Activated naive CD4-positive, alpha-beta T cell treated with anti-CD3 and anti-CD28 coated beads for 36 hours (primary cell): ENCODE measurements at places on chromosomes 7 and 10.

DNA sequence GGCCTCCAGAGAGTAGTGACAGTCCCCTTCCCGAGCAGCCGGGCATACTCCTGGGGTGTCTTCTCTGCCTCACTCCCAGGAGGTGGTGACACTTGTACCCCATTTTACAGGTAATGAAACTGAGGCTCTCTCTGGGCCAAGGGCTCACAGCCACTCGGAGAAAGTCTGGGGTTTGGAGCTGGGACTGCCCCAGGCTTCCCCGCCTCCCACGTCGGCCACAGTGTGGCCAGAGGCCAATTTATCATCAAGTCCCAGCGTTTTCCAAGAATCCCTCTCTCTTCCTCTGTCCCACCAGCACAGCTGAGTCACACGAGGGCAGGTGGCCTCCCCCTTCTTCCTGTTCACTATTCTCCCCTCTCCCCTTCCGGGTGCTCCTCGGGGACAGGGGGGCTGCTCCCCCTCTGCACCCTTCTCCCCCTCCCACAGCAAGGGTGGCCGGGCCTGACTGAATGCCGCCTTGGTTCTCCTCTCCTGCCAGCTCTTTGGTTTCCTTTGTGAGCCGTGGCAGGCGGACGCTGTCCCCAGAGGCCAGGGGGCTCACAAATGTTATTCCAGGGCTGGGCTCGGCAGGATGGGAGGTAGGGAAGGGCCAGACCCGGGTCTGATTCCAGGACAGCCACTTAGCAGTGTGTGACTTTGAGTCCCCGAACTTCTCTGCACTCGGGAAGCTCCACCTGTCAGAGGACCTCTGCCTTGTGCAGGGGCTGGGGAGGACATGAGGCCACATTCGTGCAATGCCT is 17.7 kb downstream of the CLIP2 start:
- peak; percentile 10 for DNase-seq

DNA sequence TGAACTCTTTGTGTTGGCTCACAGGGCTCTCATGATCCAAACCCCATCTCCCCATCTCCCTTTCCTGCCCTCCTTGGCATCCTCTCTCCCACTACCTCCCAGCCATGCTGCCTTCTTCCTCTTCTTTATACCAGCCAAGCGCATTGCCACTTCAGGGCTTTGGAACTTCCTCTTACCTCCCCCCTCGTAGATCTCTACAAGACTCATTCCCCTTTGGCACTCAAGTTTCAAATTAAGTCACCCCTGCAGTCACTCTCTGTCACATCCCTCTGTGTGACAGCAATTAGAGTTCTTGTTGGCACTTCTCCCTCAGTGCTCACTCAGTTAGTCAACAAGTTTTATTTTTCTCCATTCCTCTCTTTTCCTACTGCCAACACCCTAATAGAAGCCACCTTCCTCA is 20.8 kb upstream of the NRP1 start:
- DNase-seq, result no peak

GRCh38 chr7:159191236-159191635 is 46.6 kb upstream of the VIPR2 start:
- no peak for DNase-seq

GRCh38 chr7:74202841-74203556 is 6.8 kb upstream of the LAT2 start:
- peak; percentile 42 for DNase-seq

GRCh38 chr10:129777687-129778086 is 186.4 kb downstream of the EBF3 start:
- no peak for DNase-seq

DNA sequence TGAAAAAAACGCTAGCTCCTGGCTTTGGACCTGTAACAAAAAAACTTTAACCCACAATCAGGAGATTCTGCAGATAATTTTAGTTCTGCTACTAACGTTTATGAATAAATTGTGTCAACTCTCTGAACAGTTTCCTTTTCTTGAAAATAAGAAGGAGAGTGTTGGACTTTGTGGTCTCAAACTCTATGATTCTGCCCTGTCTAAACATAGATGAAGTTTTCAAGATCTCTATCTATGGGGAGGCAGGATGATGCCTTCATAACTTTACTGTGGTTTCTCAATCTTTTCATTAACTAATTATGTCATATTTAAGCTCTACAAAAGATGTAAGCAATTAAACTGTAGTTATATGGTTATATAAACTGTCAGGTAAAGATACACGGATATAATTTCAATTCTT is 162.0 kb downstream of the REEP3 start:
- no peak for DNase-seq

DNA sequence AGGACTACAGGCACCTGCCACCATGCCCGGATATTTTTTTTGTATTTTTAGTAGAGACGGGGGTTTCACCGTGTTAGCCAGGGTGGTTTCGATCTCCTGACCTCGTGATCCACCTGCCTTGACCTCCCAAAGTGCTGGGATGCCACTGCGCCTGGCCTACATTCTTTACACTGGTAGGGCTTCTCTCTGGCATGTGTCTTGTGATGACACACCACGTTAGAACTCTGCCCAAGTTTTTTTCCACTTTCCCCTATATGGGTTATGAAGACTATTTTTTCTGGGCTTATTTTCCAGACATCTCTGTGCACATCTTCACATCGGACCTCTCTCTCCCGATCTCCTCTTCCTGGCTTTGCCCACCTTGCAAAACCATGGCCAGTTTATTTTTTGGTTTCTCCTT is 10.7 kb downstream of the FAM200A start:
- DNase-seq, result no peak

- no peak for DNase-seq
These were observed 99.5 kb downstream of the HTR5A start for GRCh38 chr7:155169498-155170065.

- DNase-seq, result no peak
These were observed 377.9 kb downstream of the DNAJB9 start for GRCh38 chr7:108947526-108947925.

- no peak for DNase-seq
These were observed 170.6 kb downstream of the PKD1L1 start for GRCh38 chr7:47777531-47778152.

DNA sequence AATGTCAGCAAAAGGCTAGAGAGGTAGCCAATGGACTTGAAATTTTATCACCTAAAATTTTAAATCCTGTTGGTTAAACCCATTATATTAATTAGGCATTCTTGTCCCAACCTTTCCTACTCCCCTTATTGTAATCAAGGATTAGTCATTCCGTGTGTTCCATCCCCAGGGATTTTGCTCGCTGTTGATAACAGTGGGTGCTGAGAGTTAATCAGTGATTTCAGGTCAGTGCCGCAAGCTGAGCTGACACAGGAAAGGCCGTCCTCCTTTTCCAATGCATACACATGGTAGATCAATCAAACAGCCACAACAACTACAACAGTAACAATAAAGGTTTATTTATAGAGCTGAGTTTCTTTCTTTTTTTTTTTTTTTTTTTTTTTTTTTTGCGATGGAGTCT is 271.4 kb downstream of the ACTR3B start:
- no peak for DNase-seq

DNA sequence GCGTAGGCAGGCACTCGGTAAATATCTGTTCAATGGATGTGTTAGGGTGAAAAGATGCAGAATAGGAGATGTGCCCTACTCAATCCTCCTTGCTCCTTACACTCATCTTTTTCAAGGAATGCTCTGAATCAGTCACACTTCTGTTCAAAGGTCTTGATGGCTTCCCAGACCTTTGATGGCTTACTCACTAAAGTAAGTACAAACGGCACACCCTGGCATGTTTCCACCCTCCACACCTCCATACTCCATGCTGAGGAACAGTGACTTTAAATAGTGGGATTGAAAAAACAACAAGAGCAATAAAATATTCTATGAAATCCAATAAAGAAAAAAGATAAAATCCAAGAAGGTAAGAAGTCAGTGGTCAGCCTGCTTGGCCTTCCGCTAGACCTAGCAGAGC is 569.2 kb downstream of the SORCS1 start:
- DNase-seq, result no peak

GRCh38 chr10:29731760-29732159 is 97.0 kb upstream of the SVIL start:
- no peak for DNase-seq

DNA sequence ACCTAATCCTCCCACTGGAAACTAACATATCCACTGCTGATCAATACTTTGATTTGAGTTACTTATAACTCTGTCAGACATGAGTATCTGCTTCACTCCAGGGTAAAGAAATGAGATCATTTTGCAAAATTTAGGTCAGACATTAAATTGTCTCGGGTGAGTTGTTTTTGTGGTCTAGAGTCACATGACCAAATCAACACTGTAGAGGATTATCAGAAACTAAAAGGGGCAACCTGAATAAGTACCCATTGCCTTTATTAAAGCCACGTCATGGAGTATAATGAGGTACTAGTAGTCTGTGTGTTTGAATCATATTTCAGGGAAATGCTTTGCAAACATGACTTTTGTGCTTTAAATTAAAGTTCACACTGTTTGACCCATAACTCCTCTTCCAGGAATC is 107.7 kb upstream of the ADO start:
- DNase-seq, result no peak

DNA sequence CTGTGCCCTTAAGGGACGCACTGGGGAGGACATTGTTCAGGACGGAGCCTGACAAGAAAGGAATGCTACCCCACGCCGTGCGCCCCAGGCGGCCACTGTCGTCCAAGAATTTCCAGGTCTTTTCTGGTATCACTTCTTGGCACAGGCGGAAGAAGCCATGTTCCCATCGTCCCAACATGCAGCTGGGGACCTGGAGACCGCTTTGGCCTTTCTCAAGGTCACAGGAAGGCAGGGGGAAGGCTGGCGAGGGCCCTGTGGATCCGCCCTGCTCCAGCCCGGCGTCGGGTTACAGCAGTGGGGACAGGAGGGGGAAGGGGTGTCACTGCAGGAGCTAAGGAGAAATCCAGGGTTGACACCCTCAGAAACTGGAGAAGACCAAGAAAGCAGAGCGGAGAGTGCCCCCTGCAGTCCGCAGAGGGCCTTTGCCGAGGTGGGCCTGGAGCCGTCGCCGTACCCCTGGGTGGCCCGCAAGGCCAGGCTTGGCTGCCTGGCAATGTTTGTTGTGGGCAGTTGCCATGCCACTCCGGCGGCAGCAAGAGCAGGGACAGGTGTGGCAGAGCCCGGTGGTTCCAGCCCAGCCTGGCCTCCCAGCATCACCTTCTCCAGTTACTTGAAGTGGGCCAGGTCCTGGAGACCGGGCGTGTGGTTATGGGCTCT is 104.1 kb downstream of the LHPP start:
- DNase-seq, result no peak

DNA sequence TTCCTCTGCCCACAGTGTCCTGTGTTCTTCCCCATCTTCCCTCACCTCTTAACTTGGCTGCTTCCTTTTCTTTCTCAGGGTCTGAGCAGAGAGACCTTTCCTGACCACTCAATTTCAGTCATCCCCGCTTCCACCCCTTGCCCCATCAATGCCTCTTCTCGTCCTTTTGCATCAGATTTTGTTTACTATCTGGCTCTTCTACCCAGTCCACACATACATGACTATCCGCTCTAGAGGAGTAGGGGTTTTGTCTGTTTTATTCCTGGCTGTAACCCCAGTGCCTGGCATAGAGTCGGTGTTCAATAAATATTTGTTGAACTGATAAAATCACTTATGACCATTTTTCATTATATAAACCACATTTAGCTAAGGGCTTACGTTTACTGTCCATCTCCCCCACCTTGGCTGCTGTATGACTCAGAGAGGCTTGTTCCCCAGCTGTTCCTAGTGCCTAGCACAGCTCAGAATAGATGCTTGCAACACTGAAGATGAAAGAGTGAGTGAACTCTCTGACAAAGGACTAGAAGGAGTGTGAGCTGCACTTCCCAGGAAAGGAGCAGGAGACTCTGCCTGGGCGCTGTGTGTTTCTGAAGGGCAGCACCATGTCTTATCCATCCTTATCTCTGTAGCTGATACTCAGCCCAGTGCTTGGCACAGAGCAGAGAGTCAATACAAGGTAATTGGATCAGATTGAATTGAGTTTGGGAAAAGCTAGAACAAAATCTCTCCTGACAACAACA is 21.9 kb downstream of the ARID5B start:
- no peak for DNase-seq

DNA sequence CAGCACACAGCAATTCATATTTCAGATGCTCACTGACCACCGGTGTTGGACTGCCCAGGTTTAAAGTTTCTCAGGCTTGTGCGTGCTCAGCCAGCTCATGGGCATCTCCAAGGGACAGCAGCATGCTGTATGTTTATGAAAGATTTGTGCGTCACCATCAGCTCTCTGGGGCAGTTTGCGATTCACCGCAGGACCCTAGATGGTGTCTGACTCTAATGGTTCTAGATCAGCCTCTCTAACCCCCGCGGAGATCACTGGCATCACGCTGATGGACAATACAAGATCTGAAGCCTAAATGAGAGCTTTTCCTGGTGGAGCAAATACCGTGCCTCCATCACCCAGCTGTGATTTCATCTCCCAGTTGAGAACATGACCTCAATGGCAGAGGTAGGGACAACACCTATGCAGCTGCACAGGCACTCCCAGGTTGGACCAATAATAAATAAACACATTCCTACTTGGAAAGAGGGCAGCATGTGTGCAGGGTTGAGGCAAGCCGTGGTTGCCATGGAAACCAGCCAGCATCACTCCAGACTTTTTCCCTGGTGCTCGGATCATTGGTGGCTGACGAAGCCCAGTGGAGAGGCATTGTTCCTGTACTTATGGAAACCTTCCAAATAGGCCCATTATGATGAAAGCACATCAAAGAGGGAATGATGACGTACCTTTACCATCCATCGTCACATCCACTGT is 253.6 kb downstream of the KCNMA1 start:
- DNase-seq, result no peak

GRCh38 chr10:3090914-3091787 is 23.8 kb downstream of the PFKP start:
- DNase-seq, result peak; percentile 60

- DNase-seq, result no peak
These were observed 107.2 kb upstream of the TCF7L2 start for GRCh38 chr10:112842832-112843360.

- DNase-seq, result peak; percentile 74
These were observed 95.4 kb downstream of the HIPK2 start for GRCh38 chr7:139682136-139683013.

DNA sequence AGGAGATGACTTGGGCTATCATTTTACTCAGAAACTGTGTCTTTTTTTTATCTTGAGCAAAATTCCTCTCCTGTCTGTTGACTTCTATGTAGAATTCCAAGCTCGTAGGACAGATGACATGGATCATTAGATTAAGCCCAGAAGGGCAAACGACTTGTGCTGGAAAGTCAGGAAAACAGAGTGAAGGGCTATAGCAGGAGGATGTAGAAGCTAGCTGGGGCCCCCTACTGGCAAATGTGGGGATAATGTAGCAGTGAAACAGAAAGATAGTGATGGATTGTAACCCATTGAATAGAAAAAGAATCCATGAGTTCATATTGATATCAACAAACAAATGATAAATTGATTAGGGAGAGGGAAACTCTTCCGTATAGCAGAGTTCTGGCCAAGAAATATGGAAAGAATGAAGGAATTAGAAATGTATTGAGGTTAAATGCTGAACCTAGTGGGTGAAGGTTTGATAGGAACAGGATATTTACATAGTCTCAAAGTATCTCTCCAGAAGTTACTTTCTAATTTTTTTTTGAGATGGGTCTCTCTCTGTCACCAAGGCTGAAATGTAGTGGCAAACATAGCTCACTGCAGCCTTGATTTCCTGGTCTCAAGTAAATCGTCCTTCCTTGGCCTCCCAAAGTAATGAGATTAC is 103.6 kb downstream of the LYZL1 start:
- peak; percentile 58 for DNase-seq
